ENCODE measurements at places on chromosomes 2 and 18. TPM values are rescaled to one million over a fixed set of nuclear protein-coding genes. Genes with fewer than 3 reads are reported as not detected.

- DNase-seq, result no peak
These were observed 21.6 kb downstream of the EFEMP1 start for GRCh38 chr2:55901941-55902340.

GRCh38 chr2:36403675-36404230 is 48.2 kb downstream of the CRIM1 start:
- DNase-seq, result no peak

DNA sequence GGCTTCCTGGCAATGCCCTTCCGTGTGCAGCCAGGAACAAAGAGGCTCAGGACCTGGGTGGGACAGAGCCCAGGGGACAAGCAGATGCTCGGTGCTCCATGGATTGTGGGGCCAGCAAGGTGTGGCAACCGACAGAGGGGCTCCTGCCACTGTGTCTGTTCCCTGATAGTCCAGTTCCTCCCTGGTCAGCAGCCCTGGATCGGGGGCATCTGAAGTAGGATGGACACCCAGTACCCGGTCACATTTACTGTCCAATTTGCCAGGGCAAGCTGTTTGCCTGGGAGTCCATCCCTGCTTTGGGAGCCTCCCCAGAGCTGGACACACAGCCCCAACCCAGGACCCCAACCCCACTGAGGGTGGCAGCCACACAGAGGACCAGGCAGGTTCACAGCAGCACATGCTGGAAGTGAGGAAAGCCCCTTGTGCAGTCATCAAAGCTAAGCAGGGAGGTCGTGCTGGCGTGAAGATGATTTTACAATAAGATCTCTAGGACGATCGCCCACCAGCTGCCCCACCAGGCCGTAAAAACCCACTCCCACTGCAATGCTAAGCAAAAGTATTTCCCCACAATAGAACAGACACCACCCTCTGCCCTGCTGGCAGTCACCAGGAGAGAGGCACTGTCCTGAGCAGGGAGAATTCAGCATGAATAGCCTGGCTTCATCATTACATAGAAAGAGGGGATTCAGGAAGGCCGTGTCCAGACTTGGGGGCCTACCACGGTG is 141.7 kb downstream of the NDUFA10 start:
- DNase-seq, result no peak

- DNase-seq, result no peak
These were observed 395.6 kb downstream of the SPAG16 start for GRCh38 chr2:213679894-213680293.

FBXO15 gene
- total RNA-seq, result 2.2 TPM

MREG gene
- total RNA-seq, result 1.4 TPM

Data from sigmoid colon (tissue), 7 donors.